ENCODE measurements at places on chromosomes 4 and X.

DNA sequence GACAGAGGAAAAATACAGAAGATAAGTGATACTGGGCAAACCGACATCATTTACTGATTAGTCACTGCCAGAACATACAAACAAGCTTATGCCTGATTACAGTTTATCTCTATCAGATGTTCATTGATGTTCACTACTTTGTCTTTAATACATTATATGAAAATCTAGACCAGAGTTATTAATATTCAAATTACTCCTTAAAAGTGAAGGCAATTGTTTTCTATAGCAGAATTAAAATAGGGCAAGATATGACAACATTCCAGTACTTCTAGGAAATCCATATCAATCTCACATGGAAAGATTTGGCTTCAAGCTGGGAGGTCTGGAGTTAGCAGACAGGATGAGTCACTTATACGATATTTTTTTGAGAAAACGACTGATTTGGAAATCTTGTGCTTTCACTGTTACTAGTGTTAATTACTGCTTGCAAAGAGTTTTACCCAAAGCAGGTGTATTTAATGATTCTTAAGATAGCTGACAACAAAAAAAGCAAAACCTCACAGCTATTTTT, 31.8 kb downstream of the HPGD start:
- peak; percentile 30 for DNase-seq
- H3K4me1 ChIP-seq, result 0 out of 2 replicates have a peak, but pooled peaks cover 6% of the 10 kb centered on the region
- no peak overlapping the region for H3K4me3 ChIP-seq
- no peaks in the 10 kb centered on the region for H3K36me3 ChIP-seq
- H3K27me3 ChIP-seq, result peaks cover 20% of the 10 kb centered on the region

- no peak overlapping the region for H3K27ac ChIP-seq
- DNase-seq, result no peak
- H3K36me3 ChIP-seq, result no peaks in the 10 kb centered on the region
- H3K4me3 ChIP-seq, result no peak overlapping the region
- H3K4me1 ChIP-seq, result no peaks in the 10 kb centered on the region
- peaks cover 11% of the 10 kb centered on the region for H3K27me3 ChIP-seq
Observed at GRCh38 chr4:76272999-76273398, 21.5 kb downstream of the FAM47E start.

- no peak for DNase-seq
- H3K27ac ChIP-seq, result no peak overlapping the region
- no peaks in the 10 kb centered on the region for H3K4me1 ChIP-seq
- peaks cover 6% of the 10 kb centered on the region for H3K27me3 ChIP-seq
- H3K4me3 ChIP-seq, result no peak overlapping the region
Observed at GRCh38 chr4:3779509-3779908, 13.3 kb downstream of the ADRA2C start.

- no peaks in the 10 kb centered on the region for H3K27me3 ChIP-seq
- H3K4me1 ChIP-seq, result peaks cover 22% of the 10 kb centered on the region
- no peak overlapping the region for H3K4me3 ChIP-seq
- peak overlapping the region; percentile 70 for H3K27ac ChIP-seq
- peak; percentile 81 for DNase-seq
Observed at GRCh38 chrX:45322382-45322781, 121.7 kb upstream of the DIPK2B start.

DNA sequence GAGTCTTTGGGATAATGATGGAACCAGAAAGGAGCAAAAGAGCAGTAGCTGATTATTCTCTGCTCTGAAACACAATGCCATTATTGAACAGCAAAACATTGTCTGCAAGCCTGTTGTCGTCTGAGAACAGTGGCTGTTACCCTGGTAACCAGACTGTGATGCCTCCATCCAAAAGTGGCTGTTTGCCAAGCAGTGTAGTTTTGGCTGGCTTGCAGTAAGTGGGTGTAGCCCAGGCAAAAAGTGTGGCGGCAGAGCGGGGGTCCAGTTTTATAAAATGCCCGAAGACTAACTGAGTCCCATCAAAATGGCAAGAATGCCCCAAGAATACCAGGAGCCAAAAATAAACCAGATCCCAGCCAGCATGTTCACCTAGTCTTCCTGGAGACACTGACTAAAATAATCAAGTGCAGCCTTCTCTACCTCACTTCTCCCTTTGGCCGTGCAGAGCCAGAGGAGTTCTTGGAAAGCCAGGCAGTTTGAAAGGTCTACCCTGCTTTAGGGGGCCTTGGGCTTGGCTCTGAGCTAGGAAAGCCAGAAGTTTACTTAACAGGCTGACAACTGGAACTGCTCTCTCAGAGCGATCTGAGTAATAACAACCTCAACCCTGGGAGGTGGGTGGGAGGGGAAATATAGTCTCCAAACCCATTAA, 2.6 kb downstream of the PLP1 start:
- H3K27me3 ChIP-seq, result no peaks in the 10 kb centered on the region
- H3K4me1 ChIP-seq, result no peaks in the 10 kb centered on the region
- H3K4me3 ChIP-seq, result no peak overlapping the region

- no peaks in the 10 kb centered on the region for H3K4me1 ChIP-seq
- no peaks in the 10 kb centered on the region for H3K36me3 ChIP-seq
- no peak for DNase-seq
- H3K27ac ChIP-seq, result no peak overlapping the region
- no peak overlapping the region for H3K4me3 ChIP-seq
Observed at GRCh38 chr4:116878280-116878679, 207.1 kb downstream of the TRAM1L1 start.

GRCh38 chr4:113293674-113294073, 244.2 kb downstream of the ANK2 start:
- H3K27ac ChIP-seq, result peak overlapping the region; percentile 75
- peak; percentile 66 for DNase-seq
- H3K4me3 ChIP-seq, result peak overlapping the region; percentile 64
- peaks cover 32% of the 10 kb centered on the region for H3K4me1 ChIP-seq

DNA sequence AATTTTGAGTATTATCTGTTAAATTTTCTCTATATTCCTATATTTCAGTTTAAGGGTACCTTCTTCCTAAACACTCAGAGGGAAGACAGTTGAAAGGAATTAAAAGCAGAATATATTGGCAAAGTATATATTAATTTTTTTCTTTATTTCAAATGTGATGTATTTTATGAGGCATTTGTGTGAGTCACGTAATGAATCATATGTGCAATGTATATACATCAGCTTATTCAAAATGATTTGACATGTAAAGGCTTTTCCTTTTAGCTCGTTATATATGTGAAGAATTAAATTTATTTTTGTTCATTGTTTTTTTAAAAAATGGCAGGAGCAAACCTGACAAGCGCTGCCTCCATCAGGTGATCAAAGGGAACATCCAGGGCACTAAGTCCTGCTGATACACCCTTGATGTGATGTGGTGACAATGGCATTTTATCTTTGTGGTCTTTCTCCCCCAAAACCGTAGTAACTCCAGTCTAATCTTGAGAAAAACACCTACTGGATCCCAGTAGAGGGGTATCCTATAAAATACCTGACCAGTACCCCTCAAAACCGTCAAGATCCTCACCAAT, 8.9 kb downstream of the WWC2 start:
- H3K36me3 ChIP-seq, result no peaks in the 10 kb centered on the region
- no peaks in the 10 kb centered on the region for H3K27me3 ChIP-seq
- no peak overlapping the region for H3K4me3 ChIP-seq
- H3K4me1 ChIP-seq, result peaks cover 30% of the 10 kb centered on the region

- no peaks in the 10 kb centered on the region for H3K36me3 ChIP-seq
- H3K4me1 ChIP-seq, result no peaks in the 10 kb centered on the region
- H3K4me3 ChIP-seq, result no peak overlapping the region
- no peak overlapping the region for H3K27ac ChIP-seq
- DNase-seq, result no peak
- H3K27me3 ChIP-seq, result no peaks in the 10 kb centered on the region
Observed at GRCh38 chr4:63788271-63788670, 621.0 kb downstream of the TECRL start.

GRCh38 chr4:5276475-5277075, 225.3 kb downstream of the STK32B start:
- H3K4me3 ChIP-seq, result no peak overlapping the region
- H3K27me3 ChIP-seq, result no peaks in the 10 kb centered on the region

GRCh38 chr4:84956014-84956413, 10.5 kb downstream of the WDFY3 start:
- H3K27ac ChIP-seq, result no peak overlapping the region
- peaks cover 25% of the 10 kb centered on the region for H3K4me1 ChIP-seq
- no peaks in the 10 kb centered on the region for H3K27me3 ChIP-seq
- no peaks in the 10 kb centered on the region for H3K36me3 ChIP-seq
- no peak overlapping the region for H3K4me3 ChIP-seq

GRCh38 chrX:10989386-10989785, 121.7 kb upstream of the HCCS start:
- DNase-seq, result no peak
- H3K27ac ChIP-seq, result no peak overlapping the region
- H3K27me3 ChIP-seq, result no peaks in the 10 kb centered on the region
- no peaks in the 10 kb centered on the region for H3K4me1 ChIP-seq

GRCh38 chrX:13428053-13428786, 108.4 kb upstream of the ATXN3L start:
- no peaks in the 10 kb centered on the region for H3K36me3 ChIP-seq
- no peaks in the 10 kb centered on the region for H3K27me3 ChIP-seq
- peak overlapping the region; percentile 74 for H3K27ac ChIP-seq
- peaks cover 46% of the 10 kb centered on the region for H3K4me1 ChIP-seq

- H3K4me3 ChIP-seq, result no peak overlapping the region
- H3K36me3 ChIP-seq, result no peaks in the 10 kb centered on the region
- no peak for DNase-seq
Observed at GRCh38 chrX:116238093-116238492, 67.5 kb downstream of the AGTR2 start.

Measured in GM23248 (cell line).